ENCODE measurements at places on chromosomes 4 and X. TPM values are rescaled to one million over a fixed set of nuclear protein-coding genes. Genes with fewer than 3 reads are reported as not detected.

Gene RNF128
- 0.12 TPM for total RNA-seq

Gene SLC6A8
- total RNA-seq = 12.5 TPM

Gene BRCC3
- 31.6 TPM for total RNA-seq

Gene HHIP
- 0.78 TPM for total RNA-seq

Gene P2RY8
- total RNA-seq = not detected

Gene STOX2
- total RNA-seq = 2.4 TPM
